ENCODE measurements at places on chromosomes 12 and 14.
A peak's percentile ranks its signal among the peaks of the same experiment; 100 is the strongest.

DNA sequence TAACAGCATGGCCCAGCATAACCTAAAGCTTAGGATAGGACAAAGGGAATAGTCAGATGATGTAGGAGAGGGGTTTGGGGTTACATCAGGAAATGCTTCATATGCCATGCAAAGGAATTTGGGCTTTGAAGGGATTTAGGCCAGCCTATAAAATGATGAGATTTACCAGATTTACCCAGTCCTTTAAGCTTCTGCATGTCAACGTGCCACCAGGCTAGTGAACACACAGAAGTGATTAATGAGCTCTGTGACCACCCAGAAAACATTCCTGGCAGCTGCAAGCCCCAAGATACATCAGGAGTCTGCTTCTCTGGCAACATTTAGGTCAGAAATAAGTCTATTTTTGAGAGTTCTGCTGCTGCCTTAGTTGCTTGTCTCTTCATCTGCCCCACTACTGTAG lies 118.3 kb downstream of the LRIG3 start:
- DNase-seq = no peak

DNA sequence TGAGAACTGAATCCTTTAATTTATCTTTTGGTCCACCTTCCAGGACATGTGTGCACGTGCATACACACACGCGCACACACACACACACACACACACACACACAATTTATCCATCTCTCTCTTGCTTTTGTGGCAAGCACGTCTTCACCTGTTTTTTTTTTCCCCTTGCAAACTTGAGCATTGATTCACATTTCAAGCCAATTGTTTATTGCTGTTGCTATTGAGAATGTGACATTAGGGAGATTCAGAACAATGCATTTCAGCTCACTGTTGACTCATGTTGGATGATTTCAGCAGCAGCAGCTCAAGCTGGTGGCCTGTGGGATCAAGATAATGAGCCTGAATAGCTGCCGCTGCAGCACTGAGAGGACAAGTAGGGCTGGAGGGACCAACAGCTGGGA lies 128.9 kb downstream of the SNAPC1 start:
- DNase-seq = no peak

- no peak for DNase-seq
Measured at GRCh38 chr14:105213361-105213760, 32.2 kb upstream of the NUDT14 start.

- DNase-seq = no peak
Measured at GRCh38 chr12:56230432-56231183, 757 bp downstream of the SLC39A5 start.

GRCh38 chr14:40630471-40630870 lies 976.2 kb upstream of the LRFN5 start:
- no peak for DNase-seq

DNA sequence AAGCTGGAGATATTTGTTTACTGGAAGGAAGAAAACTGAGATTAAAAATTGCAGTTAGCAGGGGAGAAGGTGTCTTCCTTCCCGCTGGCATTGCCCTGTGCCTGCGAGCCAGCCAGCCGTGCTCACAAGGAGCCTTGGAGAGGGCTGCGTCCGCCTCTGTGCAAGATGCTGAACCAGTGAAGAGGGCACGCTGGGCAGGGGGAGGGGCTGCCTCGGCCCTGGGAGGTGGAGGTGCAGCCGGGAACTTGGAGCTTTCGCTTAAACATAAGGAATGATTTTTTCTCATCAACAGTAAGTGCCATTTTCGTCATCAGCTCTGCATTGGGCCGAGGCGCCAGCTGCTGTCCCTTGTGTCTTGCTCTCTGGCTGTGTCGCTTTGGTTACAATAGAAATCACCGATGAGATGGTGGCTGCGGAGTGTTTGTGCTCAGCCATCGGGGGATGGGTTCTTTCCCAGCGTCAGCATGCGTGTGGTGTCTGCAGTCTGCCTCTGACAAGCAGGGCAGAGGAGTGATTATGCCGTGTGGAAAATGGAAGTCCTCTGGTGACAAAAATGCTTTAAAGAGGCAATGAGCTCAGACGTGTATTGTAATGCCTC lies 97.3 kb downstream of the ESR2 start:
- no peak for DNase-seq

GRCh38 chr14:89955022-89955744 lies 544 bp upstream of the TDP1 start:
- peak; percentile 11 for DNase-seq

DNA sequence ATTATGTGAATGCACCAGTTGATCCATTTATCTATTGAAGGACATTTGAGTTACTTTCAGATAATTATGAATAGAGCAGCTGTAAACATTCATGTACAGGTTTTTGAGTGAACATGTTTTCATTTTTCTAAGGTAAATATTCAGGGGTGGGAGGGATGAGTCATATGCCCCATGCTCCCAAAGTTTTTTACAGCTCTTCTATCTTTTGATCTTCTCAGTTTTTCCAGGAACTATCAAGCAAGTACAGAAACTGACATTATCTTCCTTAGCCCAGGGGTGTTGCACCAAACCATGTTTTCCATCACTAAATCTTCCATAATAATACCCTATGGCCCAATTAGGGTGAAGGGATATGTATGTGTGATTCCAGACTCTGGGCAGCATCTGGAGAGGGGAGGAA lies 384.5 kb downstream of the EMP1 start:
- no peak for DNase-seq

GRCh38 chr14:52929192-52929807 lies 21.6 kb downstream of the FERMT2 start:
- no peak for DNase-seq

DNA sequence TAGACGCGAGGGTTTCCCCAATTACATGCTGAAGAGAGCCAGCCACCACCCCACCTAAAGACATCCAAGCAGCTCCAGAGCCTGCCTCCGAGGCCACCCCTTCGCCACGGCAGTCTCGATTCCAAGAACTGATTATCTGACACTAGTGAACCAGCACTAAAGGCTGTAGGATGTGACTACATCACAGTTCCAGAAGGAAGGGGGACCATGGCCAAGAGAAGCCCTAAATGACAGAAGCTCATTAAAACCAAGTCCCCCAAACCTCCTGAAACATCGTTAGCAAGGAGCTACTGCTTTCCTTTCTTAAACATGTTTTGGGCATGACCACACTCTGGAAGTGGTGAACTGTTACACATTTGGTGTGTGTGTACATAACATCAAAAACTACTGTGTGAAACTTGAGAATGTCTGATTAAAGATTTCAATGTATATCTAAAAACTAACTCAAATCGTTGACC lies 88.2 kb downstream of the DUSP16 start:
- DNase-seq = peak; percentile 82

- no peak for DNase-seq
Measured at GRCh38 chr14:73977896-73978295, 27.8 kb downstream of the COQ6 start.

DNA sequence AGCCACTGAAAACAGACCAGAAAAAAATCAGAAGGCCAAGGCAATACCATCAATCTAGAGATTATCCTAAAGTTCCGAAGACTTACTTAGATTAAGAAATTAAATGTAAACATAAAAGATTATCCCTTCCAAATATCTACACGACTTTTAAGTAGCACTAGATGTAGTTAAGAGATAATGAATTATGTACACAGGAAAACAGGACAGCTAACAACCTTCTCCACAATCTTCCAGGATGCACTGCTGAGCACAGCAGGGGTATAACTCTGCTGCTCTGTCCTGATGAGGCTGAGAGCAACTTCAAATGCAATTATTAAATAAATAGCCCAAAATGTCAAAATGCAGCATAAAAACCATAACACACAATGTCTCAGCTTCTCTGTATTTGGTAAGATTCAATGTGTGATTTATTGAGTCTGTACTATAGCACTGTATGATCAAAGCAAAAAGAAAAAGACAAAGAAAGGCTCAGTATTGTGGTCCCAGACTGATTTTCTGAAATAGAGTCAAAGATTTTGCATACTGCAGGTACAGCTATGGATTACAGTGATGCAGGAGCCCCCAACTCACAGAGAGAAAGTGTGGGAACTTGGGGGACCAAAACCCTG lies 56.9 kb downstream of the TMTC1 start:
- DNase-seq = no peak

- no peak for DNase-seq
Measured at GRCh38 chr12:6276956-6277620, 33.4 kb upstream of the PLEKHG6 start.

GRCh38 chr14:100441271-100441947 lies 118.3 kb downstream of the SLC25A47 start:
- DNase-seq = peak; percentile 24

GRCh38 chr12:14892726-14893505 lies 7.3 kb upstream of the MGP start:
- no peak for DNase-seq

- no peak for DNase-seq
Measured at GRCh38 chr14:33855672-33856071, 95.2 kb downstream of the EGLN3 start.

DNA sequence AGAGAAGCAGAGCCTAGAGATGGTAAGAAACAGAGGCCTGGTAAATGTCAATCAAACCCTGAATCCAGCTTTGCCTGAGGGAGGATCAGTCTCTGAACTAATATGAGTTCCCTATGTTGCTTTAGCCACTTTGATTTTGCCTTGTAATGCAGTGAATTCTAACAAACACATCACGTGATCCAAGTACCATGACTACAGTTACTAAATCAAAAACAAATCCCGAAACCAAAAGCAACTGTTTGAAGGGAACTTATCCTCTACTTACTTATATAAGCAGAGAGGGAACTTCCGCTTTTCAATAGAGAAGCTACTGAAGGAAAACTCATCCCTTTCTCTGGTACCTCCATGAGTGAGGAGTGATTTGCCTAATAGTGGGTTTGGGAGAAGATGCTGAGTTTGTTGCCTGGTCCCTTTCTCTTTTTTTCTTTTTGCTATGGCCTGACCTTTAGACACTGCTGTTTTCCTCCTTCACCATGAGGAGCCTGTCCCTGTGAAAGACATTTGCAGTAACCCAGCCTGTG lies 7.7 kb upstream of the PPTC7 start:
- peak; percentile 73 for DNase-seq

- DNase-seq = peak; percentile 21
Measured at GRCh38 chr12:65962921-65963861, 138.9 kb downstream of the HMGA2 start.

DNA sequence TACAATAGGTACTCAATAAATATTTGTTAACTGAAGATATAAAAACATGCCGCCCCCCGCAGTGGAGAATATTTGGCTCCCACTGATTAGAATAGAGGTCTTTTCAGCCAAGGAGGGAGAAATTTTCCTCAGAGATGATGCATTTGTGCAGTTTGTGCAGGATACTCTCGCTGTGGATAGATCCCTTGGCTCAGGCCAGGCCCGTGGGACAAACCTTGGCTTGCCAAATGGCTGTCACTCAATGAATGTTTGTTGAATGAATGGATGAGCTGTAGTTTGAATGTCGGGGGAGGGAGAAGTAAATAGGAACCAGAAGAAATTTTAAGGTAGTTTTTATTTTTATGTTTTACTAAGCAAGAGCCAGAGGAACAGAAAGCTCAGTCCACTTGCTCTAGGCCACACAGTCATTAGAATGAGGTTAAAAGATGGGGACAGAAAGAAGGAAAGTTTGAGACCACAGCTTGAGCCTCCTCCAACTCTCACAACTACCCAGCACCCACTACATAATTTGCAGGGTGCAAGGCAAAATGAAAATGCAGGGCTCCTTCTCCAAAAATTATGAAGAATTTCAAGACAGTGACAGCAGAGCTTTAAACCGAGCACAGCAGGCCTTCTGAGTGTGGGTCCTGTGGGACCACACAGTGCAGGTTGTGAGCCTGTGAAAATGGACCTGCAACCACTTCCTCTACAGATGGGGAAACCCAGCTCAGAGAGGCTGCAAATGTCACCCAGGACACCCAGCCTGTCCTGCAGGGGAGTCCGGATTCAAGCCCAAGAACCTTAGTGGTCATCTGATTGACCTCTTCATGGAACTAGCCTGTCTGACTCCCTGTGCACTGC lies 51.4 kb downstream of the WSCD2 start:
- no peak for DNase-seq

GRCh38 chr14:33532553-33532952 lies 418.3 kb downstream of the EGLN3 start:
- DNase-seq = no peak

GRCh38 chr12:40312982-40313576 lies 88.3 kb downstream of the LRRK2 start:
- DNase-seq = no peak

- DNase-seq = no peak
Measured at GRCh38 chr12:33529031-33529430, 89.4 kb upstream of the SYT10 start.

DNA sequence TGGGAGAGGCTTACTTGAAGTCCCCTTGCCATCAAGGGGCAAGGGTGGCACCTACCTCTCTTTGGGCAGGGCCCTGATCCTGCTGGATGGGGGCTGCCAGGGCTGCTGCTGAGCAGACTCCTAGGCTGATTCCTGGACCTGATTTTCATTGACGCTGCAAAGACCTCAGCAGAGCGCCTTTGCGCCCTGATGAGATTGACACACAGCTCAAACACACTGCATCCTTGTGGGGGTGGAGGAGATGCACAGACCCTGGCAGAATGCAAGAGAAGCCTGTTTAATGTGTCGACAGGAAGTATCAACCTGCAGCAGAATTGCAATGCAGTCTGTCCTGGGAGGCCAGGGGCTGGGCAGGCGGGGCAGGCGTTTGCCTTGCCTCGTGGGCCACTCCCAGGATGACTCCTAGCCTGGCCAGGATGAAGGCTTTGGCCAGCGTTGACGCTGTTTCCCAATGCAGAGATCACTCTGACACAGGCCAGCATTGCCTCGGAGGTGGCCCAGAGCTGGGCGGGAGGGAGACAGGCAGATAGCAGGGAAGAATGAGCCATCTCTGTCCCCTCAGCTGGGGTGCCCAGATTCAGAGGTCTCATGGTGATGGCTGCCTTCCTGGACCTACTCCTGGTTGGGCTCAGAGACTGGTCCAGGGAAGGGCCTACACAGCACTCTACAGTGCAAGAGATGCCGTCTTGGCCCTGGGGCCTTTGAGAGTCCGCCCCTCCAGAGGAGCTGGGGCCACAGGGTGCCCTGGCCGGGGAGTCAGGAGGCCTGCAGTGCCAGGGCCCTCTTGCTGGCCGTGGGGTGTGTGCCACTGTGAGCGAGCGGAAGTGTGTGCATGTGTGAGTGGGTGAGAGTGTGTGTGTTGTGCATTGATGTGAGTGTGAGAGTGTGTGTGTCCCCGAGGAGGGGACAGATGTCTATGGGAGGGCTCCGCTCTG lies 108.3 kb downstream of the KIF26A start:
- DNase-seq = no peak

GRCh38 chr14:69259168-69259526 lies 811 bp upstream of the GALNT16 start:
- DNase-seq = no peak

DNA sequence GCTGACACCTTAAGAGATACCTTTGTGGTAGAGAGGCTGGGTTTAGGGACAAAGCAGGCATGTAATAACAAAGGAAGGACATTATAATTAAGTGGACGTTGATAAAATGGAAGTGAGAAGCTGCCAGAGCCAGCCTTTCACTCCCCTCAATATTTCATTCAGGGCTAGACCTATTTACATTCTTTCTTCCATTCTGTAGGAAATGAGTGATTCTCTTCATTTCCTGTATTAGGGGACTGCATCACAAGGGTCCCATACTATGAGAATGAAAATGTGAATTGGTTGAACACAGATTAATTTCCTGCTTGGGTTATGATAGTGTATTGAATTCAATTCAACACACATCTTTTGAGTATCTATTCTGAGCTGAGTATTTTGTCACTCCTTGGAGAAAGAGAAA lies 143.0 kb downstream of the OTOGL start:
- no peak for DNase-seq

- no peak for DNase-seq
Measured at GRCh38 chr14:100114109-100114765, 45.2 kb downstream of the DEGS2 start.

- no peak for DNase-seq
Measured at GRCh38 chr14:100771121-100771800, 44.6 kb downstream of the DLK1 start.
